CD4-positive, CD25-positive, alpha-beta regulatory T cell (primary cell): ENCODE measurements at places on chromosomes 4 and X. TPM values are rescaled to one million over a fixed set of nuclear protein-coding genes. Genes with fewer than 3 reads are reported as not detected.
A peak's percentile ranks its signal among the peaks of the same experiment; 100 is the strongest.

The APLN gene
- not detected for total RNA-seq

DNA sequence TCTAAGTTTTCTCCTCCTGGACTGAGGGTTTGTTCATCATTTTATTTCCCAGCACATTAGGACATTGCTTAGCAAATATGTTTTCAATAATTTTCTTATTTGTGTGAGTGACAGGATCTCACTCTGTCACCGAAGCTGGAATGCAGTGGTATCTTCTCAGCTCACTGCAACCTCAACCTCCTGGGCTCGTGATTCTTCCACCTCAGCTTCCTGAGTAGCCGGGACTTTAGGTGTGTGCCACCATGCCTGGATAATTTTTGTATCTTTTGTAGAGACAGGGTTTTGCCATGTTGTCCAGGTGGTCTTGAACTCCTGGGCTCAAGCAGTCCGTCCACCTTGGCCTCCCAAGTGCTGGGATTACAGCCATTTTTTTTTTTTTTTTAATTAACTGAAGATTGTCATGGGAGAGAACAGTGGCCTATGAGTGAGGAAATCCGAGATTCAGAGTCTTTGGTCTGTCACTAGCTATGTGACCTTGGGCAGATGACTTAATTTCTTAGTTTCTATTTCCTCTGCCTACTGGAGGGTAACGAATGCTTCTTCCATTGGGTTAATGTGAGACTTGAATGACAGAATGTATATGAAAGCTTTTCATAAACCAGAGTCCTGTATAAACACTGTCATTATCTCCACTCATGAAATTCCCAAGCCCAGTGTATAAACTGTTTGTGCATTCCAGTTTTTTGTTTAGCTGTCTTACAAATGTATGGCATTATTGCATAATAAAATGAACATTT lies 23.9 kb downstream of the MOB1B start:
- H3K36me3 ChIP-seq: no peaks in the 10 kb centered on the region
- peaks cover 18% of the 10 kb centered on the region for H3K4me1 ChIP-seq
- DNase-seq: no peak
- no peak overlapping the region for H3K27ac ChIP-seq
- peak overlapping the region; percentile 17 for H3K4me3 ChIP-seq

The ODAPH gene
- total RNA-seq: not detected

The GNL3L gene
- total RNA-seq: 38.5 TPM

DNA sequence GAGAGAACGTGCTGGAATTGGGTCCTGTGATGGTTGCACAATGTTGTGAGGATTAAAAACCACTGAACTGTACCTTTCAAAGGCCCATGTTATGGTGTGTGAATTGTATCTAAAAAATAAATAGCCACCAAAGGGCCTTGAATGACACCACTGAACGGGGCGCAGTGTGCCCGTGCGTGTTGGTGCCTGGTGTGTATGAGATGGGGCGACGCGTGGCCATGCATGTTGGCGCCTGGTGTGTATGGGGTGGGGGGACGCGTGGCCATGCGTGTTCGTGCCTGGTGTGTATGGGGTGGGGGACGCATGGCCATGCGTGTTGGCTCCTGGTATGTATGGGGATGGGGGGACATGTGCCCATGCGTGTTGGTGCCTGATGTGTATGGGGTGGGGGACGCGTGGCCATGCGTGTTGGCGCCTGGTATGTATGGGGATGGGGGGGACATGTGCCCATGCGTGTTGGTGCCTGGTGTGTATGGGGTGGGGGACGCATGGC lies 66.6 kb upstream of the HELT start:
- H3K4me3 ChIP-seq: no peak overlapping the region
- H3K4me1 ChIP-seq: no peaks in the 10 kb centered on the region
- no peaks in the 10 kb centered on the region for H3K36me3 ChIP-seq
- peaks cover 5% of the 10 kb centered on the region for H3K27me3 ChIP-seq
- no peak for DNase-seq
- H3K27ac ChIP-seq: no peak overlapping the region

GRCh38 chr4:56008206-56008605 lies 59.5 kb downstream of the CEP135 start:
- H3K4me3 ChIP-seq: no peak overlapping the region
- H3K36me3 ChIP-seq: peaks cover 92% of the 10 kb centered on the region
- H3K27me3 ChIP-seq: no peaks in the 10 kb centered on the region
- no peaks in the 10 kb centered on the region for H3K4me1 ChIP-seq

- no peaks in the 10 kb centered on the region for H3K27me3 ChIP-seq
- no peaks in the 10 kb centered on the region for H3K4me1 ChIP-seq
- H3K27ac ChIP-seq: no peak overlapping the region
- no peak for DNase-seq
- no peak overlapping the region for H3K4me3 ChIP-seq
Observed at GRCh38 chr4:5222047-5222446, 170.8 kb downstream of the STK32B start.

DNA sequence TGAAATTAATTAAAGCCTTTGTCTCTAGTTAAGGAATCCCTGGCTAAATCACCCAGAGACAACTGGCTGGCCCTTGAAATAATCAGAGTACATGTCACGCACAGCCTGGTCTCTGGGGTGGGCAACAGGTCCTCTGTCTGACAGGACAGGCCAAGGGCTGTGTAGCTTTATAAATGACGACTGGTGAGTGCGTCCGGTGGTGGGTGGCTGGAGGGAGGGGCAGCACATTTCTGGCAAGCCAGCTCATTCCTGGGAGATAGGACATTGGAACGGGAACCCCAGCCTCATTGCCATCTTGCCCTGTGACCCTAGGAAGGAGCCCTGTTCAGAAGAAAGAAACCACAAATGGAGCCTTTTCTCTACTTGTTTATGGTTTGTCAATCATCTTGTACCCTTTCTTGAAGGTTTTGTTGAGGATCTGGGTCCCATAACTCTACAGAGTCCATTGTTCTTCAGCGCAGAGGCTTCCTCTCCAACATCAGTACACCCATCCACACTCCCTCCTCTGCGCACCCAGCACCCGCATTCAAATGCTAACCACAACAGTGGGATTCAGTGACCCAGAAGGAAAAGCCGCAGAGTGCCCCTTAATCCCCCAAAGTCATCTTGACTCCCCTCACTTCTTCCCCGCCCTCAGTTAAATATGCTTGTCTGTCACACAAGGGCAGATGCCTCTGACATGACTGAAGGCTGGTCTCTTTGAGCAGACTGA lies 368.1 kb downstream of the UNC5C start:
- H3K4me3 ChIP-seq: no peak overlapping the region
- no peak for DNase-seq
- H3K27me3 ChIP-seq: no peaks in the 10 kb centered on the region
- H3K27ac ChIP-seq: no peak overlapping the region

GRCh38 chrX:9163214-9163709 lies 129.3 kb upstream of the FAM9B start:
- H3K27ac ChIP-seq: no peak overlapping the region
- H3K36me3 ChIP-seq: no peaks in the 10 kb centered on the region
- H3K4me3 ChIP-seq: no peak overlapping the region
- no peaks in the 10 kb centered on the region for H3K27me3 ChIP-seq
- DNase-seq: no peak

DNA sequence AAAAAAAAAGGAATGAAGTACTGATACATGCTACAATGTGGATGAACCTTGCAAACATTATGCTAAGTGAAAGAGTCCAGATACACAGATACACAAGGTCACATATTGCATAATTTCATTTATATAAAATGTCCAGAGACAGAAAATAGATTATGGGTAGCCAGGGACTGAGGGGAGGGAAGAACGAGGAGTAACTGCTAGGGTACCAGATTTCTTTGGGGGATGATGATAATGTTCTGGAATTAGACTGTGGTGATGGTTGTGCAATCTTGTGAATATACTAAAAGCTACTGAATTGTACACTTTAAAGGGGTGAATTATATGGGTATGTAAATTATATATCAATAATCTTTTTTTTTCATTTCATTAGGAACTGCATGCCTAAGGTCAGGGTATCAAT lies 20.8 kb upstream of the AP1AR start:
- H3K27ac ChIP-seq: no peak overlapping the region
- DNase-seq: no peak
- H3K4me3 ChIP-seq: no peak overlapping the region
- no peaks in the 10 kb centered on the region for H3K27me3 ChIP-seq

DNA sequence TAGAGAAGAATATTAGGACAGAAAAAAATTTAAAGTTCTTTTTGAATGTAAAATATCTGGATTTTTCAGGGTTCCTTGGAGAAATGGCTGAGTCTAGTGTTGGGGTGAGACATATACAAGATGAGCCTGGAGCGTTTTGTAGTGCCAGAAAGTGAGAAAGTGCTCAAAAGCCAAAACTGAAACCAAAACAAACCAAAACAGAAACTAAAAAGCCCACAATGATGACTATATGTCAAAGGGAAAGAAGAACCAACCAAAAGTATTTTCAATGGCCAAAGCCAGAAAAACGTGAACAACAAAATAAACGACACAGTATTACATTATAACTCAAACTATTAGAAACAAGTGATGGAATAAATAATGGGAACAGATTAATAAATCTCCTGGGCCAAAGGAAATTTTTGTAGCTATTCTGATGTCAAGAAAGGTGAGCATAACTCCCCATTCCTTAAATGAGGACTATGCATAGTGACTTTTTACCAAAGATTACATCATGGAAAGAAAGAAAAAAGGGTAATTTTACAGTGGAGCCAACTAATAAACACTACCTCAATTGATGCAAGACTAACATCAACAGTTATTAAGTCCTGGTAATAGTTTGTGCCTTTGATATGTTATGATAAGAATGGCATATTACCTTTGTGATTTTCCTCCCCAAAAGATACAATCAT lies 1137.6 kb downstream of the C4orf33 start:
- peak; percentile 3 for DNase-seq
- no peak overlapping the region for H3K4me3 ChIP-seq
- H3K27me3 ChIP-seq: no peaks in the 10 kb centered on the region
- H3K4me1 ChIP-seq: no peaks in the 10 kb centered on the region

- H3K27ac ChIP-seq: no peak overlapping the region
- no peaks in the 10 kb centered on the region for H3K36me3 ChIP-seq
- H3K4me1 ChIP-seq: no peaks in the 10 kb centered on the region
- no peak overlapping the region for H3K4me3 ChIP-seq
- DNase-seq: no peak
Observed at GRCh38 chrX:10841579-10841978, 221.2 kb upstream of the MID1 start.

The NXF2 gene
- not detected for total RNA-seq

The TMEM271 gene
- total RNA-seq: not detected

GRCh38 chr4:153514001-153514526 lies 47.9 kb downstream of the TMEM131L start:
- H3K27me3 ChIP-seq: no peaks in the 10 kb centered on the region
- peaks cover 19% of the 10 kb centered on the region for H3K36me3 ChIP-seq

- no peaks in the 10 kb centered on the region for H3K27me3 ChIP-seq
- no peak for DNase-seq
- no peaks in the 10 kb centered on the region for H3K4me1 ChIP-seq
- H3K27ac ChIP-seq: no peak overlapping the region
- H3K4me3 ChIP-seq: no peak overlapping the region
Observed at GRCh38 chrX:460823-461640, 74.3 kb upstream of the PPP2R3B start.

GRCh38 chr4:47913861-47914219 lies 543 bp downstream of the NFXL1 start:
- DNase-seq: peak; percentile 17
- H3K27me3 ChIP-seq: no peaks in the 10 kb centered on the region
- H3K36me3 ChIP-seq: peaks cover 12% of the 10 kb centered on the region
- peaks cover 21% of the 10 kb centered on the region for H3K4me1 ChIP-seq

The CSAG3 gene
- total RNA-seq: not detected

DNA sequence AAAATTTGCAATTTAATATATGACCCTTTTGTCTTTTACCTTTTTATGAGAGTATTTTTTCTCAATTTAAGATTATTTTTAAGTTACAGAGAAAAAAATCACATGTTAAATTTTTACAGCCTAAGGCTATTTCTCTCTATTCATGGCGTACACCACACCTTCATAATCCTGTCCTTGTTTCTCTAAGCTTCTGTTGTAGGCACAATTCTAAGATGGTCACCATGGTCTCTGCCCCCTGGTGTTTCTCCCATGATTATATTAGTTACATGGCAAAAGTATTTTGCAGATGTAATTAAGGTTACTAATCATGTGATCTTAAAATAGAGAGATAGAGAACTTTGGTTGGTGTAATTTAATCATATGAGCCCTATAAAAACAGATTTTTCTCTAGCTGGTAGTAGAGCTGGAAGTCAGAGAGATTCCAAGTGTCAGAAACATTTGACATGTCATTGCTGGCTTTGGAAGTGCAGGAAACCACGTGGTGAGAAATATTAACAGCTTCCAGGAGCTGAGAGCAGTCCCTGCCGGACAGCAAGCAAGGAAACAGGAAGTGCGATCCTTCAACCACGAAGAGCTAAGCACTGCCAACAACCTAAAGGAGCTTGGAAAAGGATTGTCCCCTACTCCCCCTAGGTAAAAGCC lies 89.8 kb downstream of the EIF4E start:
- no peaks in the 10 kb centered on the region for H3K4me1 ChIP-seq
- no peaks in the 10 kb centered on the region for H3K36me3 ChIP-seq
- no peak overlapping the region for H3K4me3 ChIP-seq
- no peaks in the 10 kb centered on the region for H3K27me3 ChIP-seq

- no peaks in the 10 kb centered on the region for H3K36me3 ChIP-seq
- H3K27ac ChIP-seq: peak overlapping the region; percentile 10
- DNase-seq: peak; percentile 21
- peak overlapping the region; percentile 21 for H3K4me3 ChIP-seq
- H3K4me1 ChIP-seq: no peaks in the 10 kb centered on the region
Observed at GRCh38 chr4:86544310-86544966, 49.7 kb upstream of the PTPN13 start.

DNA sequence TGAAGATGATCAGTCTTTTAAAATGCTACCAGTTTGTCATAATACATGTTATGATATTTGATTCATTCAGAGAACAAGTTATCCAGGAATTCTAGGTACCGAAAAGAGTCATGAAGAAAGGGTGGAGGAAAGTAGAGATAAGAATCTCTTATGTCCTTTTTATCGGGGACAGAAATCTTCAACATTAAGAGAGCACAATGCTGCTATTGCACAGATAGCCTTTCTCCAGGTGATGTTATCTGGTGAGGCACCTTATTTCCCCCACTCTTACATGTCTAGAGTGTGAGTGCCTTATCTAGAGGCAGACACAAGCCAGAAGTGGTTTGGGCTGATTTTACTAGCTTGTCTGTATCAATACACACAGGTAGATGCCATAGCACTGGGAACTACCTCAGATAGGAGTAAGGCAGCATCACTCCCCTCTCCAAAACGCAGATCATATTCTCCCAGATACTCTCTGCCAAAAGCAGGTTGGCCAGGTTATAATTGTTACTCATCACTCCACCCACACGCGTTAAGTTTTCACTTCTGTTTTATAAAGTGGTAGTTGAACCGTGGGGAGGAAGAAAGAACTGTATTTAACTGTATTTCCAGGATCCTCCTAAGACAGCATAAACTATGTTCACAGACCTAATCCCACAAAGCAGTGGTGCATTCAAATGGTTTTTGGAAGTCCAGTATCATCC lies 38.4 kb downstream of the AREG start:
- H3K36me3 ChIP-seq: no peaks in the 10 kb centered on the region
- H3K27me3 ChIP-seq: no peaks in the 10 kb centered on the region
- no peak overlapping the region for H3K4me3 ChIP-seq
